ENCODE measurements at places on chromosomes 12 and 14. TPM values are rescaled to one million over a fixed set of nuclear protein-coding genes. Genes with fewer than 3 reads are reported as not detected.

GRCh38 chr12:46674129-46674528 lies 151.7 kb downstream of the SLC38A4 start:
- H3K4me1 ChIP-seq, result peaks cover 65% of the 10 kb centered on the region
- no peak overlapping the region for H3K27ac ChIP-seq
- H3K36me3 ChIP-seq, result peaks cover 28% of the 10 kb centered on the region
- no peak overlapping the region for H3K4me3 ChIP-seq
- DNase-seq, result no peak

DNA sequence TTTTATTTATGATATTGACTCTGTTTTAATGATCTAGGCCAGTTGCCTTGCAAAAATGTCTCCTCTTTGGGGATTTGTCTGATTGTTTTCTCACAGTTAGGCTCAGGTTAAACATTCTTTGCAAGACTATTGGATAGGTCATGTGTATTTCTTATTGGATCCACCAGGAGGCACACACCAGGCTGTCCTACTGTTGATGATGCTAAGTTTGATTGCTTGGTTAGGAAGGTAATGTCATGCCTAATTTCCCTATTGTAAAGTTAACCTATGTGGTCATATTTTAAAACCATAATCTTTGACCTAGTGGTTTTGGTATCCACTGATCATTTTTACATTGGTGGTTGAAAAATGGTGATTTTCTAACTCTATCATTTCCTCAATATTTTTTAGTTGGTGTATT lies 137.1 kb downstream of the BRMS1L start:
- H3K4me1 ChIP-seq, result no peaks in the 10 kb centered on the region
- no peaks in the 10 kb centered on the region for H3K36me3 ChIP-seq
- no peaks in the 10 kb centered on the region for H3K27me3 ChIP-seq
- no peak for DNase-seq
- no peak overlapping the region for H3K4me3 ChIP-seq
- H3K27ac ChIP-seq, result no peak overlapping the region

DNA sequence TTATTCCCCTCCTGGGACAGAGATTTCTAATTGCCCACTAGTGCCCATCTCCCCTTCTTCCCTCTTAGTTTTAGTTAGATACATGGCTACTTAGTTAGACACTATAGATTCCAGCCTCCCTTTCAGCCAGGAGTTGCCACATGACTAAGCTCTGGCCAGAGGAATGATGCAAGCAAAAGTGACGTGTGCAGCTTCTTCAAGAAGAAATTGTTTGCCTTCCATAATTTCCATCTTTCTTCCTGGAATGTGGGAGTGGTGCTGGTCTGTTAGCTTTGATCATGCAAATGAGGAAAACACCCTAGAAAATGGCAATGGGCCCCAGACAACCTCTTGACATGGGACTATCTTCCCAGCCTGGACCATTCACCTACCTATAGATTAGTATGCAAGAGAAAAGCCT lies 21.4 kb downstream of the CCDC177 start:
- H3K27ac ChIP-seq, result no peak overlapping the region
- no peaks in the 10 kb centered on the region for H3K27me3 ChIP-seq
- H3K4me3 ChIP-seq, result no peak overlapping the region
- no peaks in the 10 kb centered on the region for H3K36me3 ChIP-seq
- peaks cover 20% of the 10 kb centered on the region for H3K4me1 ChIP-seq

SLC5A8 gene
- 0.07 TPM for total RNA-seq

DNA sequence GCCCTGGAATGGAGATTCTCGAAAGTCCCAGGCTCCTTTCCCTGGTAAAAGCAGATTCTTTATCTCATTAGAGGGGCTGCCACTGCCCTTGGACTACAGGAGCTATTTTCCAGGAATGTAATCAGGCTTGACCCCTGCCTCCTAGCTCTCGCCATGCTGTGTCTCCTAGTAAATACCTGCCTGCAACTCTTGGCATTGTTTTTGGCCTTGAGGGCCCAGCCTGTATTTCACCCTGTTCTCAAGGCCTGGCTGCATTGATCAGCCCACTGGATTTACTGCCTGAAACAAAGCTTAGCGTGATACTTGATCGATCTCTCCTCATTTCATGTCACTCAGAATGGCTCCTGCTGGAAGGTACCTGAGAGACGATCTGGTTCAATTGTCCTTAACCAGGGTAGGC lies 273.7 kb downstream of the CACNA1C start:
- H3K4me1 ChIP-seq, result peaks cover 3% of the 10 kb centered on the region
- H3K36me3 ChIP-seq, result no peaks in the 10 kb centered on the region
- DNase-seq, result no peak
- no peak overlapping the region for H3K4me3 ChIP-seq

DNA sequence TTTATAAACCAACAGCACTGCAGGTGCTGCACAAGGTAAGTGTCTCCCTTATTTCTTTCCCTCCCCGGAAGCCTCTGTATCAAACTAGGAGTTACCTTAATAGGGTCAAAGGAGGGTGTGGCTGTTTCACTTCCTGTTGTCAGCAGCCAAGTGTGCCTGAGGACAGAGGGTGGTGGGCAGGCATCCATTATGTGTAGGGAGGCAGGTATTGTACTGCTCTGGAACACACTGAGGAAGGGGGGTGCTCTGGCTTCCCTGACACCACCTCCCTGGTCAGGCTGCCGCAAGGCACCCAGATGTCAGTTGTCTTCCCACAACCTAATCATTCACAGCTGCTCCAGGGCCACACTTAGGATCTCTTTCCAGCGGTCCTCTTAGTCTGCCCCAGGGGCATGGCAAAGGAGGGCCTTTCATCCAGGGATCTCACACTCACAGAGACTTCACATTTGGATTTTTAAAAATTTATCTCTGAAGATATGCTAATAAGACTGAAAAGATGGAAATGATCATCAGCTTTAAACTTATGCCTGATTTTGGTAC lies 132.0 kb upstream of the ARHGAP5 start:
- H3K4me1 ChIP-seq, result peaks cover 20% of the 10 kb centered on the region
- H3K27me3 ChIP-seq, result no peaks in the 10 kb centered on the region
- H3K4me3 ChIP-seq, result no peak overlapping the region
- no peaks in the 10 kb centered on the region for H3K36me3 ChIP-seq
- no peak for DNase-seq

DNA sequence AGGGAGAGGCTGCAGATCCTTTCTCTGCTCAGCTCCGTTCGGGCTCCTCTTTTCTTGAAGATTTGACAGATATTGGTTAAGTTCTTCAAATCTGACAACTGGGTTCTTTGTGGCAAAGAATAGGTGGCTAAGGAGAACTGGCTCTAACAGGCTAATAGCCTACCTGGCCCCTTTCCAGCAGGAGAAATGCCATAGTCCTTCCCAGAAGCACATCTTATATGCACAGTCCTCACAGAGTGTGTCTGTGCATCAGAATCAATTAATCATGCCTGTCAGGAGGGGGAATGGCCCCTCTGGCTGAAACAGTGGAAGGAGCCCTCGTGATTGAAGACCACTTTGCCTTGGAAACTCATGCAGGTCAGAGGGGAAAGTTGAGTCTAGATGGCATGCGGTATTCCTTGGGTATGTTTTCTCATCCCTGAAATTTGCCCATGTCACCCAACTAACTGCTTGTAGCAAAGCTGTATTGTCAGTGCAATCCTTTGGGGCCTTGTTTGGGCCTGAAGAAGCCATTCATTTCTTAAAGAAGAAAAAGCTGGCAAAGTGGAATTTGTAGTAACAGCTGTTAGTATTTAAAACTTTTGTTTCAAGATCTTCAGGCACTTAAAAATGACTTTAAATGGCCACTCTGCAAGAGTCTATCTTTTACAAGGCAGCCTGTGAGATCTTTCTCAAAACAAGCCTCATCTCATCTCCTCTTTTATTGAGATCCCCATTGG lies 251.5 kb downstream of the ZFP36L1 start:
- no peak overlapping the region for H3K27ac ChIP-seq
- no peaks in the 10 kb centered on the region for H3K27me3 ChIP-seq
- H3K36me3 ChIP-seq, result no peaks in the 10 kb centered on the region
- peaks cover 11% of the 10 kb centered on the region for H3K4me1 ChIP-seq
- DNase-seq, result no peak

DNA sequence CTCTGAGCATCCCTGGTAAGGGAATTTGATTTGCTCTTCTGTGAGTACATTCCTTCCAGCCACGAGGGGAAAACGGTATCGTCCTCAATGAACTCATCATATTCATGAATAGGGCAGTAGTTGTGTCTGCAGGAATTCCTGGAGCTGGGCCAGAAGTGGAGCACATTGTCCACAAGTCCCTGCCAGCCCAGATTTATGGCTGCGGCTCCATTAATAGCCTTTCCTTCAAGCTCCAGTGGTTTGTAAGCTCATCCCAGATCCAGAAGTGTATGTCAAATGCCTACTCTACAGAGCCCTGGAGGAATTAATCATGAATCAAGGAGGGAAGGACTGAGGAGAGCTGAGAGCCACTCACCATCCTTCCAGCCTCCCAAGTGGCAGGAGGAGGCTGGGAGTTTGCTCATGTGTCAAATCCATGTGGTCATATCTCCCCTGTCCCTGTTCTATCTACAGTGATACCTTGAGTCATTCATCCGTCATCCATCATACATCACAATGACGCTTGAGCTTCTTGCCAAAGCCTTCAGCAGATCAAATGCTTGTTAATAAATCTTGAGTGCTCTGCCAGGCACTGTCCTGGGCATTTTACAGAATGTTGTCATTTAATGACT lies 65.5 kb downstream of the SVOP start:
- H3K4me1 ChIP-seq, result no peaks in the 10 kb centered on the region
- no peaks in the 10 kb centered on the region for H3K36me3 ChIP-seq
- H3K27ac ChIP-seq, result no peak overlapping the region
- no peak overlapping the region for H3K4me3 ChIP-seq
- H3K27me3 ChIP-seq, result peaks cover 4% of the 10 kb centered on the region
- DNase-seq, result no peak

DNA sequence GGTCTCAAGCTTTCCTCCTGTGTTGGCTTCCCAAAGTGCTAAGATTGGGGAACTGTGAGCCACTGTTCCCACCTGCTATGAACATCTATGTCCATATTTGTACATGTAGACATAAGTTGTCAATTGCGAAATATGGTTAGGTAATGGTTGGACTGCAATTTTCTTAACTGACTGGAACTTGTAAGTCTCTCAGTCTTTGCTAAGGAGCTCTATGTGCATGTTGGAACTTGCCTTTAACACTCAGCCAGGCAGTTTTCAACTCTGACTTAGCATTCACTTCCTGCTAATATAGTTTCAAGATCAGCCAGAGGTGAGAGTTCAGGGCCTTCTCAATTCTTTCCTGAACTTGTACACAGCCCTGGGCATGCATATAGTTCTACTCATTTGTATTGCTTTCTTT lies 44.5 kb upstream of the EEA1 start:
- DNase-seq, result no peak
- peaks cover 13% of the 10 kb centered on the region for H3K36me3 ChIP-seq
- H3K27ac ChIP-seq, result no peak overlapping the region
- H3K27me3 ChIP-seq, result no peaks in the 10 kb centered on the region
- no peak overlapping the region for H3K4me3 ChIP-seq

GRCh38 chr12:124938587-124938986 lies 24.1 kb upstream of the UBC start:
- H3K36me3 ChIP-seq, result 0 out of 2 replicates have a peak, but pooled peaks cover 2% of the 10 kb centered on the region
- peaks cover 14% of the 10 kb centered on the region for H3K4me1 ChIP-seq
- no peak for DNase-seq
- no peak overlapping the region for H3K27ac ChIP-seq

DNA sequence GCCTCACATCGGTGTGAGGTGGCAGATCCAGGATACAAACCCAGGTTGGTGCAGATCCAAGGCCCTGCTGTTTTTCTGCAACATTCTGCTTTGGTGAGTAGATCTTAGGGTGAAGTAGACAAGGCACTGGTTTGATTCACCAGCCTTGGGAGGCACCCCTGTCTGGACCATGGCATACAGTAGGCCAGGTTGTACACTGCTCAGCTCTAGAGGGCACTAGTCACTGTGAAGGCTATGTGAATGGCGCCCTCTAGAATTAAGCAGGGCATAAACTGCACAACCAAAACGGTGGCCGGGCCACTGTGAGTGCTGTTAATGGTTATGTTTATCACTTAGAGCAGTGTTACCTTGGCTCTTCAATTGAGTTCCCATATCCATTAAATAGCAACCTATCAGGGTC lies 280.6 kb upstream of the PWP1 start:
- no peak overlapping the region for H3K4me3 ChIP-seq
- H3K36me3 ChIP-seq, result no peaks in the 10 kb centered on the region
- H3K27me3 ChIP-seq, result no peaks in the 10 kb centered on the region
- peak; percentile 22 for DNase-seq

GRCh38 chr12:503111-503761 lies 43.5 kb downstream of the B4GALNT3 start:
- H3K4me3 ChIP-seq, result no peak overlapping the region
- H3K27ac ChIP-seq, result 0 out of 2 replicates have a peak overlapping the region, but pooled peaks have one; percentile 19
- no peaks in the 10 kb centered on the region for H3K36me3 ChIP-seq
- H3K4me1 ChIP-seq, result peaks cover 24% of the 10 kb centered on the region
- no peaks in the 10 kb centered on the region for H3K27me3 ChIP-seq

DNA sequence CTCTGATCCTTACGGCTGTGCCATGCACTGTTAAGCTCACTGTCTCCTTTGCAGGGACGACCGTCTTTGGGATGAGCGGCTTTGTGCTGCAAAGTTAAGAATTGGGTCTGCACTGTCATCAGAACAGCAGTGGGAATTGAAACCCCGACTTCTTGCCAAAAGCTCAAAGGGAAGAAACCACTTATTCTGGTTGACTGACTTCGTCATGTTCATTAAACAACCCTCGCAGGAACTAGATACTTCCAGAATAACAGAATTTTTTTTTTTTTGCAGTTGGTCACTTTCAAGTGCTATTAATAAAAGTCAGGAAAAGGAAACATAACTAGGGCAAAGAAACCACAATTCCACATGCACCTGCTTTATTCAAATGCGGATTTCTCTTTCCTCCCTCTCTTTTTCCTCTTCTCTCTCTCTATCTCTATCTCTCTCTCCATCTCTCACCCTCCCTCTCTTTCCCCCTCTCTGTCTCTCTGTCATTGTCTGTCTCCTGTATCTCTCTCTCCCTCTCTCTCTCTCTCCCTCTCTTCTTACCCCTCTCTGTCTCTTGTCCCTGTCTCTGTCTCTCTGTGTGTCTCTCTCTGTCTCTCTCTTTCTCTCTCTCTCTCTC lies 12.3 kb upstream of the GLT1D1 start:
- H3K4me3 ChIP-seq, result no peak overlapping the region
- H3K36me3 ChIP-seq, result peaks cover 27% of the 10 kb centered on the region
- H3K4me1 ChIP-seq, result no peaks in the 10 kb centered on the region
- H3K27me3 ChIP-seq, result peaks cover 7% of the 10 kb centered on the region

DNA sequence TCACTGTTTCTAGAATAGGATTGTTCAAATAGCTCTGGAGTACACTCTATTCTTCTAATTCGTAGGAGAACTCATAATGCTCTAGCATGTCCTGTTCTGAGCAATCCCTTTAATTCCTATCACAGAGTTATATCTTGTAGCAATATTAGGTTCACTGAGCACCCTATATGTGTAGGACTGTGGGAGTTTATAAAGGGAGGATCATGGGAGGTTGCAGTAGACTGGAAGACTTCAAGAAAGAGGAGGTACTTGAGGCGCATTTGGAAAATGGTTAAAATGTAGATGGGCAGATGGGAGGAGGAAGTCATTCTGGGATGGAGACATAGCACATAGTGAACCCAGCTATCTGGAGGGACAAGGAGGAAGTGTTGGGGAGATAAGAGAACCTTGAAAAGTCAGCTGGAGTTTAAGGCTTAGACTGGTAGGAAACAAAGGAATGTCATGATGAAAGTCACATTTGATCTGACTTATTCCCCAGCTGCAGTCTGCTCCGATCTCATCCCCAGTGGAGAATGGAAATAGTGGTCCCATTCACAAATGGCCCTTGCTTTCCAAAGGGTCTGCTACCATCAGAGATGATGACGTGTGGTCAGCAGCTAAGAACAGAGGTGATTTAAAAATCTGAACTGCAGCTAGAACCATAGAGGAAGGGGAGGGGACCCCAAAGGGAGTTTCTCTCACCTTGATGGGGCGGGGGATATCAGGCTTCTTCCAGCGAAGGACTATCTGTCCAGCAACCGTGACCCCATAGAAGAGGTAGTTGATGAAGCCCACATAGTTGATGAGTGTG lies 10.1 kb upstream of the CEBPE start:
- peaks cover 55% of the 10 kb centered on the region for H3K36me3 ChIP-seq
- H3K4me3 ChIP-seq, result no peak overlapping the region
- no peak overlapping the region for H3K27ac ChIP-seq
- no peaks in the 10 kb centered on the region for H3K27me3 ChIP-seq
